ENCODE measurements at places on chromosomes 13 and 19.

GRCh38 chr13:50125304-50125553 lies 110.0 kb downstream of the KCNRG start:
- no peak for DNase-seq

DNA sequence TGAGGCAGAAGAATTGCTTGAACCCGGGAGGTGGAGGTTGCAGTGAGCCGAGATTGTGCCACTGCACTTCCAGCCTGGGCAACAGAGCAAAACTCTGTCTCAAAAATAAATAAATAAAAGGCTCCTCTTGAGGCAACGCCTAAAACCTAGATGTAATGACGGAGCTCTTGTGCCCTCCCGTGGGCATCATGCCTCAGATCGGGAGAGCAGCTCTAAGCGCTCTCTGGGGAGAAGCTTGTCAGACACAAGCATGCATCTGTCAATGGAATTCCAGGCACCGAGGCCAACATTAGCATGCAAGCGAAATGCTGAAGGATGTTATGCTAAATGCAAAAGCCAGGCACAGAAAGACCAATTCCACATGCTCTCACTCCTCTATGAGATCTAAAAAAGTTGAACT lies 45.6 kb upstream of the MRI1 start:
- peak; percentile 66 for DNase-seq

DNA sequence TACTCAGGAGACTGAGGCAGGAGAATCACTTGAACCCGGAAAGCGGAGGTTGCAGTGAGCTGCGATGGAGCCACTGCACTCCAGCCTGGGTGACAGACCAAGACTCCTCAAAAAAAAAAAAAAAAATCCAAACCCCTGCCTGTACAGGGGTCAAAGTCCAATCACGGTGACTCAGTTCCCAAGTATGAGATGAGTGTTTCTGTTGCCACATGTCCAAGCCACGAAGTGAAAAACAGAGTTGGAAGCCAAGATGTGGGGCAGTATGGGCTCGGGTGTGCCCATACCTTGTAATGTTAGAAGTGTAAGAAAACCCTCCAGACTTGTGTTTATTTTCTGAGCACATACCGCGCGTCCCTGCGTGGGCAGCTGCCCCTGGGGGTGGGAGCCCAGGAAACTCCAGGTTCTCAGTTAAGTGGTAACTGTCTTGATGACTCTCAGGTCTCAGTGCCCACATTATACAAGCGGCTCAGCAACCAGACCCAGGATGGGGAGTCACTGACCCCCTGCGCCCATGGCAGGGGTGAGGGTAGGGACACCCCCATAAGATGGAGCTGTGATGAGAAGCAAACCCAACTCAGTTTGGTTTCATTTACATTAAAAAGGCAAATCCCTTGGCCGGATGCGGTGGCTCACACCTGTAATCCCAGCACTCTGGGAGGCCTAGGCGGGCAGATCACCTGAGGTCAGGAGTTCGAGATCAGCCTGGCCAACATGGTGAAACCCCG lies 1.2 kb upstream of the GPX4 start:
- DNase-seq, result peak; percentile 99

DNA sequence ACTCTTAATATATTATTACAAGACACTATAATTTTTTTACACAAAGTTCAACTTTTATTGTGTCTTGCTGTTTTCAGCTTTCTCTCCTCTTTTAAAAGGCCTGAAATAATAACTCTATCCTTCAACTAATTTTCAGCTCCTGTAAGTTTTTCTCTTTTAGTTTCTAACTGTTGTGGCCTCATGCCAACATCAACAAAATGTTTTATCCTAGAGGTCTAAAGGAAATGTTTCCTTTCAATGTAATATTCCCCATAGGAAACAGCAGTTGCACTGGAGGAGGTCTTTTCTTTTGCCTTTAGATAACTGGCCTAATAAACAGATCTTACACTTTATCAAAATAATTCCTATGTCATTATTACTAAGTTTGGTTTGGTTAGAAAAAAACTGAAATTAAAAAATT lies 8.5 kb upstream of the ZNF616 start:
- DNase-seq, result no peak

DNA sequence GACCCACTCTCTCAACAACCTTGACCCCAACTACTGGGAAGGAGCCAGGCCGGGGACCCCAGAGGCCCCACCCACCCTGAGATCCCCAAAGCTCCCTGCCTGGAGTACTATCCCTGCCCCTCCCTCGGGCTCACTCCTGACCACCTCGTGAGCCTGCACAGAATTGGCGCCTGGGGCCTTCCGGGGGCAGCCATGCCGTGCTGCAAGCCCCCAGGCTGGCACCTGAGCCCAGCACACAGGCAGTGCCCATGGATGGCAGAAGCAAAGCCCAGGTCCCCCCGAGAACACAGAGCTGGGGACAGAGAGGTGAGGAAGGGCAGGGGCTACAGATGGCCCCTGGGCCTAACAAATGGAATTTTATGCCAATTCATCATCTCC lies 13.9 kb downstream of the LSM4 start:
- DNase-seq, result no peak

DNA sequence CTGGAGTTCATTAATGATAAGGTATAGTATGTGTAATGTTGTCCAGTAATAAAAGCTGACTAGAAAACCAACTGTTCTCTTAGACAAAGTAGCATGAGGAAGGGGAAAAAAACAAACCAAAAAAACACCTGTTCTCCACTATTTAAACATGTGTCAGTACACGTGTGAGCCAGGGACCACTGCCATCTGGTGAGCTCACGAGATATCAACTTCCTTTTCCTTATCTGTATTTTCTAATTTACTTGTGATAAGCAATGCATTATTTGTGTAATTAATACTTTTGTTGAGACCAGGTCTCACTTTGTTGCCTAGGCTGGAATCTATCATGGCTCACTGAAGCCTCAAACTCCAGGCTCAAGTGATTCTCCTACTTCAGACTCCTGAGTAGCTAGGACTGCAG lies 4.3 kb upstream of the SIX5 start:
- no peak for DNase-seq

- no peak for DNase-seq
Measured at GRCh38 chr13:48731957-48732569, 78.3 kb downstream of the CYSLTR2 start.

GRCh38 chr19:7703332-7703731 lies 1.4 kb upstream of the FCER2 start:
- DNase-seq, result no peak

GRCh38 chr19:18203408-18203862 lies 407 bp downstream of the RAB3A start:
- DNase-seq, result no peak

DNA sequence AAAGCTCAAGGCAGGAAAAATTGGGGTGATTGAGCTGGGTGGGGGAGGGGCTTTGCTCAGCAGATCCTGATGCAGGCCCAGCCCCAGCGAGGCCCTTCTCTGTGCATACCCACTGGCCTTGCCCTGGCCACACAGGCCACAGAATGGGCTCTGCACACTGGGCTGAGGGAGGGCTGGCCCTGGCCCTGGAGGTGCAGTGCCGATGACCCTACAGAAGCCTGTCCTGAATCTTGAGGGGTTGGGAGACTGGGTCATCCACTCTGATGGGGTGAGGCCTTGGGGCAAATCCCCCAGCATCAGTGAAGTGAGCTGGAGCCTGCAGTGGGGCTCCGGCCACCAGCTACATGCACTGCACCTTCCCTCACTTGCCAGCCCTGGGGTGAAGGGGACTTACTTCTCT lies 153.1 kb downstream of the URI1 start:
- no peak for DNase-seq

DNA sequence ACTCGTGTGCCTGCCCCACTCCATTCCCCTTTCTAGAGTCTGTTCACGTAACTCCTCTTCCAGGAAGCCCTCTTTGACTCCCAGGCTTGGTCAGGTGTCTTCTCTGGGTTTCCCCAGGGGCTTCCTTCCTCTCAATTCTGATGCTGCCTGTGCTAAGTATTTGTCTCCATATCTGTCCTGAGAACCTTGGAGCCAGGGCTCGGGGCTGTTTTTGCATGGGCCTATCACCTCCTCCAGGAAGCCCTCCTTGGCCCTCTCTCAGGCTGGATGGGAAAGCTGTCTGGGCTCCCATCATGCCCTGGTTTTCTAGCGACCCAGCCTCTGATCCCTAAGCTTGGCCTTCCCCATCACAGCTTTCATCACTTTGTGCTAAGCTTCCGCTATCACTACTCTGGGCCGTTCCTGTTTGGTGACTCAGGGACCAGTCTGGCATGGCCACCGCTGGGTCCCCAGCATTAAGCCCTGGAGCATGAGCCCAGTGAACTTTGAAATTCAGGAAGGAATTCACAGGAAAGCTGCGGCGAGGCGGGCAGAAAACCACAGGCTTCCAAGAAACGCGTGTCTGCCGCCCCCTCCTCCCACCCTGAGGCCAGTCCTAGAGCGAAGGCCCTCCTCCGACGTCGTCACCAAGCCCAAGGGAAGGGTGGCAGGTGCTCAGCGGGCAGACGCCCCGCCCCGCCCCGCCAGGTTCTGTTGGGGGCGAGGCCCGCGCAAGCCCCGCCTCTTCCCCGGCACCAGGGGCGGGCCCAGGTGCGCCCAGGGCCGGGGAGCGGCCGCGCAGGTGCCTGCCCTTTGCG lies 486 bp upstream of the SPINT2 start:
- DNase-seq, result peak; percentile 41

DNA sequence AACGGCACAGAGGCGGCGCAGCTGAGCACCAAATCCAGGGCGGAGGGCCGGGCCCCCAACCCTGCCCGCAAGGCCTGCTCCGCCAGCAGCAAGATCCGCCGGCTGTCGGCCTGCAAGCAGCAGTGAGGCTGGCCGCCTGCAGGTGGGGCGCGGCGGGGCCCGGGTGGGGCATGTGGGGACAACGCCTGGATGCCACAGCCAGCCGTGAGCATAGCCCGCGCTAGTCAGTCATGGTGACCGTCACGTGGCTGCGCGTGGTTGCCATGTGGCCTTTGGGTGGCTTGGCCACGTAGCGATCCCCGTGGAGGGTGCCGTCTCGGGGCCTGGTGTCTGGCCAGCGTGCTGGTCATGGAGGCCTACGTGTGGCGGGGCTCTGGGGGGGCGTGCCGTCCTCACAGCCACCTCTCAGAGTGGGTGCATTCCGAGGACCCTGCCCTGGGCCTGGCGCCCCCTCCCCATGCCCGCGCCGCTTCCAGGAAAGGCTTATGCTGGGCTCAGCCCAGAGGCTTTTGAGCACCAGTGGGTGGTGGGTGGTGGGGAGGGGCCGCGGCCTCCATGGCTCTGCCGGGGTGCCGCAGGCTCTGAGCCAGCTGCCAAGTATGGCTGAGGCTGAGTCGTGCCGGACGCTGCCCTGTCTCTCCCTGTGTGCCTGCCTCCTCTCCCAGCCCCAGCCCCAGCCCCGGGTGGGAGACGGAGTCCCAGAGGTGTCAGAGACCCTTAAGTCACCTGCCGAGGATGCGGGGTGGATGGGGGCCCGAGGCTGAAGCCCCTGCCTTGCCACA lies 11.1 kb downstream of the CBARP start:
- no peak for DNase-seq

DNA sequence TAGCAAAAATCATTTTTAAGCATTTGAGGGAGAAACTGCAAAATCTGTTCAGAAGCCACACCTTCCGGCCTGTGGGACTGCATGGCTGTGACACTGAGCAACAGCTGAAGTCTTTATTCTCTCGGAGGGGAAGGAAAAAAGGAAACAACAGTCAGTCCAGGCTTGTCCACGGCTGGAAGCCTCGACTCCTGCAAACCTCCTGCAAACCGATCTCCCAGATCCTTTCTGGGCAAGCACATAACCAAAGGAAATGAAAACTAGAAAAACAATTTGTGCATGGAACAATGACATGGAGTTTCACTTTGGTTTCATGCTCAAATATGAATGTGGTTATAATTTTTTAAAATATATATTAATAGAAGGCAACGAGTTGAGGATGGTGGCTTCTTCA lies 1.0 kb downstream of the COL4A1 start:
- DNase-seq, result no peak

DNA sequence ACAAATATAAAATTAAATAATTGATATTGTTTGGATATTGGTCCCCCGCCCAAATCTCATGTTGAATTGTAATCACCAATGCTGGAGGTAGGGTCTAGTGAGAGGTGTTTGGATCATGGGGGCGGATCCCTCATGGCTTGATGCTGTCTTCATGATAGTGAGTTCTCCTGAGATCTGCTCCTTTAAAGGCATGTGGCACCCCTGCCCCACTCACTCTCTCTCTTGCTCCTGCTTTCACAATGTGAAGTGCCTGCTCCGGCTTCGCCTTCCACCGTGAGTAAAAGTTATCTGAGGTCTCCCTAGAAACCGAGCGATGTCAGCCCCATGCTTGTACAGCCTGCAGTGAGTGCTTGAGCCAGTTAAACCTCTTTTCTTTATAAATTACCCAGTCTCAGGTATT lies 248.2 kb downstream of the PCDH9 start:
- DNase-seq, result no peak

DNA sequence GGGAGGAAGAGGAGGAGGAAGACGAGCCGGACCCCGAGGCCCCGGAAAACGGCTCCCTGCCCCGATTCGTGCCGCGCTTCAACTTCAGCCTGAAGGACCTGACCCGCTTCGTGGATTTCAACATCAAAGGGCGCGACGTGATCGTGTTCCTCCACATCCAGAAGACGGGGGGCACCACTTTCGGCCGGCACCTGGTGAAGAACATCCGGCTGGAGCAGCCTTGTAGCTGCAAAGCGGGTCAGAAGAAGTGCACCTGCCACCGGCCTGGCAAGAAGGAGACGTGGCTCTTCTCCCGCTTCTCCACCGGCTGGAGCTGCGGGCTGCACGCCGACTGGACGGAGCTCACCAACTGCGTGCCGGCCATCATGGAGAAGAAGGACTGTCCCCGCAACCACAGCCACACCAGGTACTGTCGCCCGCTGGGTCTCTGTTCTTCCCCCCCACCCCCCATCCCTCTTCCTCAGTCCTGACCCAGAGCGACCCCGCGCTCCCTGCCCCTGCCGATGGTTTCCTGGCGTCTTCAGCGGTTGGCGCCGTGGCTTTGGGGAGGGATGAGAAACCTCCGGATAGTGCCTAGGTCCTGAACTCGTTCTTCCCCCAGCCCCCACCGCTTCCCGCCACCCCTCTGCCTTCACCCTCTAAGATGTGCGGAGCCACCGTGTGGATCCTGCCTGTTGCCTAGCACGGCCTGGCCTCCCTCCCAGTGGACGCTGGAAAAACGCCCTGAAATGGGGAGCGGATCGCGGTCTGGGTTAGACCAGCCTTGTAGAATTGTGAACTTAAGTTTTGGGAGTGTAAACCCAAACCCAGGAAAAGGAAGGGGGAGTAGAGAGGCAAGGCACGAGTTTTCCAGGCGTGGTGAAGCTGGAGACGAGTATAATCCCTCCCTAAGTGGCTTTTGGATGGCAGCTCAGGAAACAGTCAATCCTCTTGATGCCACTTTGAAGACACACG lies 1.5 kb downstream of the HS6ST3 start:
- peak; percentile 7 for DNase-seq
